Right lobe of liver (tissue), 6 donors: ENCODE measurements at places on chromosomes 11 and 22.

- H3K36me3 ChIP-seq = peaks cover 13% of the 10 kb centered on the region
- H3K4me1 ChIP-seq = no peaks in the 10 kb centered on the region
- no peak for DNase-seq
- H3K27me3 ChIP-seq = no peaks in the 10 kb centered on the region
- H3K4me3 ChIP-seq = no peak overlapping the region
Observed at GRCh38 chr11:6594142-6594768, 9.2 kb downstream of the RRP8 start.

DNA sequence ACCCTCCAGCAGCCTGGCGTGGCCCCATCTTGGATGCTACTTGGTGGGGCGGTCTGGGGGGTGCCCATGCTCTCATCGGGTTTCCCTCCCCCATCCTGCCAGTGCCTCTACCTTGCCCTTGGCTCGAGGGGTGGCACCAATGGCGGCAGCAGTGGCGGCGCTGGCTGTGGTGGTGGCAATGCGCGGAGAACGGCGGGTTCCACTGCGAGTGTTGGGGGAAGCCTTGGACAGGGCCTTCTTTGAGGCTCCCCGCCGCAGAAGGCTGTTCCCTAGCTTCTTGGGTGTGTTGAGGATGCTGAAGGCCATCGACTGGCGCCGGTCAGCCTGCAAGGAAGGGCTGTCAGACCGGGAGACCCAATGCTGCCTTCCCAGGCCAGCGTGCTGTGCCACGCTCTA, 5.1 kb downstream of the IL18BP start:
- peaks cover 15% of the 10 kb centered on the region for H3K4me1 ChIP-seq
- no peak overlapping the region for H3K4me3 ChIP-seq
- no peaks in the 10 kb centered on the region for H3K27me3 ChIP-seq

DNA sequence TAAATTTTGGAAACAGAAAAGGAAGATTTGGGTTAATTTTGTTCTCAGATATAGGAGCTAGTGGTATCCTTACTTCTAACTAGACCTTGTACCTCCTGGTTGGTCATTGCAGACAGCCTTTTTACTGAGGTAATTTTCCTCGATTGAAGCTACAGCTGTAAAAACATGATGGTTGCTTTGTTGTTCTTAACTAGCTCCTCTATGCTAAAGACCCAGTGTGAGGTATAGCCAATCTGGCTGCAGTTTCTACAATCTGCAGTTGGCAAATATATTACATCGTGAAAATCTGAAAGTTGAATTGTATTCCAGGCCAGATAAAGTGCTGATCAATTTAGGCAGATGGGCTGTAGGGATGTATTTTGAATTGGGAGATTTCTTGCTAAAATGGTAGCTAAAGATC, 116.5 kb downstream of the AASDHPPT start:
- H3K4me3 ChIP-seq = no peak overlapping the region
- DNase-seq = no peak
- H3K4me1 ChIP-seq = no peaks in the 10 kb centered on the region
- no peaks in the 10 kb centered on the region for H3K36me3 ChIP-seq
- H3K27me3 ChIP-seq = no peaks in the 10 kb centered on the region
- no peak overlapping the region for H3K27ac ChIP-seq

GRCh38 chr22:31646186-31647019, 15.6 kb downstream of the PISD start:
- no peak for DNase-seq
- no peak overlapping the region for H3K4me3 ChIP-seq

DNA sequence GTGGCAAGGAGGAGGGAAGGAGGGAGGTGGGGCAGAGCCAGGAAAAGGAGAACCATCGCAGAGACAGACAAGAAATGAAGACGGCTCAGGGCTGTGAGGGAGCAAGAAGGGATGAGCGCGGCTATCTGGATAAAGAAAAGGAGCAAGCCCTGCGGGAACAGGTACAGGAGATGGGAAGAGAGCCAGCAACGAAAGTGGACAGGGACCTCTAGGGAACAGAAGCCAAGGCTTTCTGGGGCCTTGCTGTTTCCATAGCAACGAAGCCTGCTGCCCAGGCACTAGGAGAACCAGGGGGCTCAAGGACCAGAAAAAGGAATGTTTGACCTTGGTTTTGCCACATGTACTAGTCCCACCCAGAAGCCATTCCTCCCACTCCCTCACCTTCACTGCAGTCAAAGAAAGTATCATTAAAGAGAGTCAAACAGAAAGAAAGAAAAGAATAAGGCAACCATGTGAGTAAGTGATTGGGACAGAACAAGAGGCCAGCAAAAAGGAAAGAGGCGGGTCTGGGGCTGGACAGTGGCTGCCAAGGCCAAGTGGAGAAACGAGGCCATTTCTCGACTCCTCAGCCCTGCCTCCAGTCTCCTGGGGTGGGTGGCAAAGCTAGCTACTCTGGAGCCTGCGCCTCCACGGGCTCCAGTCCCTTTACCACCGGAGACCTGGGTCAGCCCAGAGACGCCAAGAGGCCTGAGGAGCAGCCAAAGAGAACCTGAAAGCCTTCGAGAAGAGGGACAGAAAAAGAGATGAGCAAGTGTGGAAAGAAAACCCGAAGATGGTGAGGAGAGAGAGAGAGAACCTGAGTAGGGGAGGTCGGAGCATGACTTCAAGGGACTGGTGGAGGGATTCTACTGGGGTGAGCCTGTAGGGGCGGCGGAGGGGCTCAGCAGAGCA, 35.1 kb downstream of the NRXN2 start:
- no peaks in the 10 kb centered on the region for H3K4me1 ChIP-seq
- H3K4me3 ChIP-seq = no peak overlapping the region
- H3K27ac ChIP-seq = no peak overlapping the region
- no peak for DNase-seq

DNA sequence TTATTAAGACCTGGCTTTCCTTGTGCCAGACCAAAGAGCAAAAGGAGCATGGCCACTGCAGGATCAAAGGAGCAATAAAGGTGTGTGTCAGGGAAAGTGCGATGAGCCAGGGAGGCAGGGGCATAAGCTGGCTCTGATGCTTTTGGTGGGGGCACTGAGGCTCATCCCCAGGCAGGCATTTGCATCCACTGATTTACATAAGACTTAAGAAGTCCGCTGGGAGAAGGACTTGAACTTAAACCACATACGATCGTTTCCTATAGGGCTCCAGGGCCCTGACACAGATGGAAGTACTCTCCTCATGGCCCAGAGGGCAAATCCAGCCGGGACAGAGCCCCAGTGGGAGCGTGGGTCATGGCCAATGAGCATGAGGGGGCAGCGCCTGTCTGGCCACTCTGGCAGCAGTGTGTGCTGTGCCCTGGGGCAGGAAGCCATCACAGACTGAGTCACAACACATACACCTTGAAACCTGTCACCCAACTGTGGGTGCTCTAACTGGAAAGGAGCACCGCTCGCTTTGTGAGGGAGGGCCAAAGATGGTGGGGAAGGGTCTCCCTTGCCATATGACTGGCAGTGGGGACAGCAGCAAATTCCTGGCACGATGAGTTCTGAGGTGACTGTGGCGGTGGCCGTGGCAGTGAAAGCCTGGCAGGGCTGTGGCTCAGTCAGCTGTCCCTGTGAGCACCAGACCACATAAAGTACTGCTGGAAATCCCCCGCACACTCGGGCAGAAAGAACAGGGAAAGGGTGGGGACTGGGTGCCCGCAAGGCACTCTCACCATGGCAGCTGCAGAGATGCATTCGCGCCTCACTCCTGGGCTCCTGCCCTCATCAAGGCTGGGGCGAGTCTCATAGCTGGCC, 79.4 kb upstream of the LMO1 start:
- H3K27me3 ChIP-seq = no peaks in the 10 kb centered on the region
- no peak for DNase-seq
- no peak overlapping the region for H3K27ac ChIP-seq
- H3K36me3 ChIP-seq = no peaks in the 10 kb centered on the region
- H3K4me3 ChIP-seq = no peak overlapping the region

GRCh38 chr22:17890892-17891291, 116.6 kb upstream of the BID start:
- no peaks in the 10 kb centered on the region for H3K27me3 ChIP-seq
- H3K4me1 ChIP-seq = no peaks in the 10 kb centered on the region
- no peak for DNase-seq
- peaks cover 4% of the 10 kb centered on the region for H3K36me3 ChIP-seq
- no peak overlapping the region for H3K4me3 ChIP-seq

DNA sequence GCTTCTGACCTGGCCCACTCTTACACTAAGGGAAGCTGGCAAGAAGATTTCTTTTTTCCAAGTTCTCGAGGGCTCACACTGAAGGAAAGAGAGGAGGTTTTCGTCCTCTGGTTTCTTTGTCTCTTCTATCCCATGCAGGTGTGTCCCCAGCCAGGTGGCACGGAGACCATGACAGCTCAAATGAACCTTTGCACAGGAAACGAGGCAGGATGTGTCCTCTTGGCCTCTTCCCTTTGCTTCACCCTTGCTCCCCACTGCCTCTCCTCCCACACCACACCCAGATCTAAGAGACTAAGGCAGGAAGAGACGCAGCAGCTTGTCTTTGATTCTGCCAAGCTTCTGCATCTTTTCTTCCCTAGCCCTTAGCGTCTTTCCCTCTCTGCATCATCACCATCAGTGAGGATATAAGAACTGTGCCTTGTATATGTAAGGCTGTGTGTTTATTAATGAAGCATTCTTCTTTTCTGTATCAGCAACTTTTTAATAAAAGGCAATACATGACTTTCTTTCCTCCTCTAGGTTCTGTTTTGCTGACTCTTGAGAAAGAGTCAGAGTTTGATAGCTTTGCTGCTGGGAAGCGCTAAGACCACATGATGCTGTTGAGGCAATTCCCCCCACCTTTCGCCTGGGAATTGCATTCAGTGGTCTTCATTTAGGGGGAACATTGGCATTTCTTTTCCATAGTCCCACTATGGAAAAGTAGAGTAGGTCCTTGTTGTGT, 56.0 kb upstream of the PARVA start:
- no peak for DNase-seq
- H3K36me3 ChIP-seq = no peaks in the 10 kb centered on the region
- no peak overlapping the region for H3K4me3 ChIP-seq
- H3K27me3 ChIP-seq = no peaks in the 10 kb centered on the region

DNA sequence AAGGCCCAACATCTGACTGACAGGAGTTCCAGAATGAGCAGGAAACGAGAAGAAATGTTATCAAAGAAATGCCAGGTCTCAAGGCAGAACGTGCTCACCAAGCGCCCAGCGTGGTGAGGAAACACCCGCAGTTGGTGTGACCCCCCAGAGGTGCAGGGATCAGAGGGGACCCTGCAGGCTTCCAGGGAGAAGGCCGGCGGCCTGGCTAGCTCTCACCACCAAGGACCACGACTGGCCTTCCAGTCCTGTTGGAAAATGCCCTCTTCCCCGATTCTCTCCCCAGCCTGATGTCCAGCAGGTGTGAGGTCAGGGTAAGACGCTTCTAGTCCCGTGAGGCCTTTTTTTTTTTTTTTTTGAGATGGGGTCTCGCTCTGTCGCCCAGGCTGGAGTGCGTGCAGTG, 189.1 kb downstream of the IGLL1 start:
- DNase-seq = no peak
- H3K27me3 ChIP-seq = no peaks in the 10 kb centered on the region
- H3K36me3 ChIP-seq = no peaks in the 10 kb centered on the region
- H3K4me1 ChIP-seq = no peaks in the 10 kb centered on the region
- no peak overlapping the region for H3K4me3 ChIP-seq
- no peak overlapping the region for H3K27ac ChIP-seq

DNA sequence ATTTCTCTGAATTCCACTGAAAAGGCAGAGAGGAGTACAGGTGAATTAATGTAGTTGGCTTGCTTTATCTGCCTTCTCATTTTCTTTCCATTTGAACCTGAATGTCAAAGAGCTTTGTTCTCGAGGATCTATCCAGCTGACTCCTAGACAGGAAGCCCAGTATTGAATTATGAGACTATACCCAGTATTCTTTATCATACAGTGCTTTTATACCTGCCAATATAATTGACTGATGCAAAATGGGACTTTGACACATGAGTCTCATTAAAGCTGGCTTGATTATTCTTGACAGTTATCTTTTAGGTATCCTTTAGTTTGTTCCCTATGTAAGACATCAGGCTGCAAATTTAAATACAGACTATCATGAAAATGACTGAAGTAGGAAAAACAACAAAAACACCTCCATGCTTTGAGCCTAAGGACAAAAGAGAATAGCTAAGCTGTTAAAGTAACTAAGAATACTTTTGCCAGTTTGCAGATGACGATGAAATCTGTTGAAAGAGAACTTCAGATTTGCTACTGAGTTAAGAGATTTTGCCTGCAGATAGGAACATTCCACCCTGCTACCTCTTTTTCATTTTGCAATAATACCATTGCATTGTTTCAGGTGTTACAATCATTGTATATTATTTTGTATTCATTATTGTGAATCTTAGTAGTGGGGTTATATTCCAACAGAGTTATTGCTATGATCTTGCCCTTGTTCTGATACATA, 117.1 kb downstream of the ENTHD1 start:
- no peaks in the 10 kb centered on the region for H3K4me1 ChIP-seq
- H3K4me3 ChIP-seq = no peak overlapping the region
- no peaks in the 10 kb centered on the region for H3K36me3 ChIP-seq
- no peaks in the 10 kb centered on the region for H3K27me3 ChIP-seq
- no peak overlapping the region for H3K27ac ChIP-seq

GRCh38 chr11:68436985-68437926, 23.3 kb upstream of the PPP6R3 start:
- H3K27me3 ChIP-seq = no peaks in the 10 kb centered on the region
- H3K4me1 ChIP-seq = no peaks in the 10 kb centered on the region
- no peak overlapping the region for H3K27ac ChIP-seq
- H3K4me3 ChIP-seq = no peak overlapping the region

GRCh38 chr22:45946805-45947600, 30.0 kb downstream of the WNT7B start:
- H3K4me3 ChIP-seq = no peak overlapping the region
- no peak overlapping the region for H3K27ac ChIP-seq
- no peaks in the 10 kb centered on the region for H3K27me3 ChIP-seq
- no peak for DNase-seq
- H3K4me1 ChIP-seq = no peaks in the 10 kb centered on the region

DNA sequence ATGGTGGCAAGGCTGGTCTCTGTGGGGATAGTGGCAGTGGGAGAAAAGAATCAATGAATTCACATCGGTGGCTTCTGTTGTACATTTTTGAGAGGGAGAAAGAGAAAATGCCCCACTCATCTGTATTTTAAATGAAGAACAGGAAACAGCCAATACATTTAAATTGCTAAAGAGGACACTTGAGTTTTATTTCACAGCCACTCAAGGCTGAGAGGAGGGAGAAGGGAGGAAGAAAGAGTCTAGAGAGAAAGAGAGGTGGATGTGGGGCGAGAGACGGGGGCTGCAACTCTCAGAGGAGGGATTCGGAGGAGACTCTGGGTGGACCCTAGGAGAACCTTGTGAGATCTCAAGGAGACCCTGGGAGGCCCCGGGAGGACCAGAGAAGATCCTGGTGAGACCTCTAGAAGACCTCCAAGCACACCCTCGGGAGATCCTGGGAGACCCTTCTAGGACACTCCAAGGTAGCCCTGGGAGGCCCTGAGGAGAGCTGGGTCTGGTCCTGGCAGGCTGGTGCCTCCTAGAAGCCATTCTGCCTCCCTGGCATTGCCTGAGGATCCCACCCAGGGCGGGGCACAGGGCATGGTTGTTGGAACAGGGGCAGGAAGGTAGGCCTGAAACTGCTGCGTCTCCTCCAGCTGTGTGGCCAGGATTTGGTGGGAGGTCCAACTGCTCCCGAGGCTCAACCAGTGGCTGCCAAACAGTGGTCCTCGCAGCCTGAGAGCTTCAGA, 91.0 kb upstream of the SHISAL1 start:
- H3K4me1 ChIP-seq = no peaks in the 10 kb centered on the region
- H3K36me3 ChIP-seq = no peaks in the 10 kb centered on the region
